RKO (cell line): ENCODE measurements at places on chromosomes 6 and 20.
A peak's percentile ranks its signal among the peaks of the same experiment; 100 is the strongest.

- no peak for DNase-seq
Measured at GRCh38 chr20:17626217-17627007, 55.6 kb downstream of the RRBP1 start.

- no peak for DNase-seq
Measured at GRCh38 chr6:593907-594212, 63.0 kb downstream of the HUS1B start.

- no peak for DNase-seq
Measured at GRCh38 chr20:46028772-46029371, at the start of gene SLC12A5. Gene SLC12A5 (plus strand): TSS chr20:46029215. CDS start chr20:46029345, 130 bp downstream.

DNA sequence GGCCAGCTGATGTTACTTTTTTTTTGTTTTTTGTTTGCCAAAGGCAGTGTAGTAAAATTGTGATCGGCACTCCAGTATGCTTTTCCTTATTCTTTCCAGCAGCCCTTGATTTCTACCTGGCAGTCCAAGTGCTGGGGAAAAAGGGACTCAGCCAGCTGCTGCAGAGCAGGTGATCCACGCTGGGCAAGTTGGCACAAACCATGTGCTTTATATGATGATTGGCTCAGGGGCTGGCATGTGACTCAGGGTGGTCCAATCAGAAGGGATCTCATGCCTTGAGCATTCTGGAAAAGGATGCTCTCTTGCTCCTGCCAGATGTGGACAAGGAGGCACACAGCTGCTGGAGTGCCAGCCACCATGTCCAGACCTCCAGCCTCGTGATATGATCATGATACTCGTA is 54.5 kb downstream of the SULF2 start:
- no peak for DNase-seq

DNA sequence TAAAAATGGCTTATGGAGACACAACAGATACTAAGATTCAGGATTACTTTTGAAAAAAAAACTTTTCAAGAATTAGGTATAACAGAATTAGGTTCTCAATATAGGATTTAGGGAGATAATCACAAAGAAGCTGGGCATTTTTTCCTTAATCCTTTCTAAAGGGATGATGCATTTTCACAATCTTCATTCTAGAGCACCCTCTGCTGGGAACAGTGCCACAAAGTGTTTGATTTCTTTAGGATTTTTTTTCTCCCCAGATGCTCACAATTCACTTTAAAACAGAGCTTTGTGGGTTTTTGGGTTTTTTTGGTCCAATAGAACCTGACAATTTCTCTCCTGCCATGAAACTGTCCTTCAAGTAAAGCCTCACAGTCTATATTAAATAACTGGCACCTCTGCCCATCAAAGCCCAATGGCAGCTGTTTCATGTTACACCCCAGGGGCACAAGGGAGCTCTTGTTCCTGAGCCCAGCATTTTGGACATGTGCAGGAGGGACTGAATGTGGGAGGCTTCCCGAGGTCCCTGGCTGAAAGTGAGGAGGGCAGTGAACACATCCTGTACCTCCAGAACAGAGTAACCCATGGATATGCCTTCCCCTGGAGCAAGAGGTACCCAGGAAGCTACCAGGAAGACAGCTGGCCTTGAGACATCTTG is 39.7 kb downstream of the PREP start:
- peak; percentile 26 for DNase-seq

DNA sequence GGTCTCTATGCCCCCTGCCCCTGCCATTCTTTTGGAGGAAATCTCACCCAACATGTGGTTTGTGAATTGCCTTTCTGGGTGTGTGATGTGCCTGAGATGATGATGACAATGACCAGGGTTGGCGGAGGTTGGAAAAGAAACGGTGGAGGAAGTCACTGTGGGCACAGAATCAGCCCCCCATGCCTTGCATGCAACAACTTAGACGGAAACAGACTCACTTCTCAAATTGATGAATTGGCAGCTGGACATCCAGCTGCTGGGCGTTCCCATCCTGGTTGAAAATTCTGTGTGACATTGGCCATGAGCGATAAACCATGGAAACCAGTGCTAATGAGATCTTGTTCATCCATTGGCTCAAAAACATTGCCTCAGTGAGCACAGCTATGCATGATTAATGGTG is 95.8 kb upstream of the LY86 start:
- DNase-seq = no peak

GRCh38 chr6:80535914-80536565 is 429.6 kb downstream of the BCKDHB start:
- no peak for DNase-seq

DNA sequence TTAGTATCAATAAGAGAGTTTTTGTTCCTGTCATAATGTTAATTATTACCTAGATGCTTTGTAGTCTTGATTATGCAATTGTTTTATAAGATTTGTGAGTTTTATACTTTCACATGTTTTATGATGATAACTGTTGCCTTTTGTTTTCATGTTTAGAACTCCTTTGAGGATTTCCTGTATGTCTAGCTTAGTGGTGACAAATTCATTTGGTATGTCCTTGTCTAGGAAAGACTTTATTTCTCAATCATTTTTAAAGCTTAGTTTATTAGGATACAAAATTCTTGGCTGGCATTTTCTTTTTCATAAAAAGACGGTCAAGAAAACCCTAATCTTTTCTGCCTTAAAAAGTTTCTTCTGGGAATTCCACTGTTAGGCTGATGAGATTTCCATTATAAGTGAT is 849.9 kb upstream of the EYS start:
- no peak for DNase-seq

DNA sequence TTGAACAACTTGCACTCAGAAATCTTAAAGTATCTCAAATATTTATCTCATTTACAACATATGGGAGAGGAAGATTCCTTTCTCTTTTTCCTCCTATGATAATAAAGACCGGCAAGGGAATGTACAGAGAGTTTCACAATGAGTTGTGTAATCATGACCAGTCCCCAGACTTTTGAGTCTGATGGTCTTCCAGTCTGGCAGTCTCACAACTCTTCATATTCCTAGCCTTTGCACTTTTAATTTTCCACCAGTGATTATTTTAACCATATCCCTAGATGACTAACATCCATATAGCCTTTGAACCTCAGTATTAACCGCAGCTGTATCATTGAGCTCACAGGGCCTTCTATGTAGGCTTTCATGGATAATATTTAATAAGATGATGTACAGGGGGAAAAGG is 278.5 kb downstream of the KHDC1L start:
- DNase-seq = no peak

DNA sequence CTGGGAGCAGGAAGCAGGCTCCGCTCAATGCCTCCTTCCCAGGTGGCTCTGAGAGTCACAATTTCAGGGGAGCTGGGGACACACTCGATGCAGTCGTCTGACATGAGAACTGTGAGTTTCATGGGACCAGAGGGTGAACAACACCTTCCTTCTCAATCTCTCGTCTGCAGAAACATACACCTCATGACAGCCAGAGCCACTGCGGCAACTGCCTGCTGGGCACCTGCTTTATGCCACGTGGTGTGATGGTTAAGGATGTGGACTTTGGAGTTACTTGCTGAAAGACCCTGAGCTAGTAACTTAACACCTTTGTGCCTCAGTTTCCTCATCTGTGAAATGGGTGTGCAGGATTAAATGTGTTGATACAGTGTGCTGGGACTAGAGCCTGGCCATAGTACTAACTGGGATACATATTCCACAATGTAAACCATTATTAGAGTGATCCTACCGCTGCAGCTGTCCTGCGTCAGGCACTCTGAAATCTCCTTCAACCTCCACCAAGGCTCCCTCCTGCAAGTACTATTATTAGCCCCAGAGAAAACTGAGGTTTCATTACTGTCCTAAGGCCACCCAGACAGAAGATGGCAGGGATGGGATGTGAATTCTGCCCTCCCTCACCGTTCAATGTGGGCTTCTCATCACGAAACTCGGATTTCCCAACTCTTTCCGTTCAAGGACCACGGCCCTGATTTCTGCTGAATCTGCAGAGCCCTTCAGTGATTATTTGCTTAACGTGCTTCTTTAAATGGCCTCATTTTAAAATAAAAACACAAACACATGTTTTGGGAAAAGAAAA is 24.4 kb downstream of the SULF2 start:
- no peak for DNase-seq

- DNase-seq = no peak
Measured at GRCh38 chr6:75694406-75694805, 54.6 kb upstream of the MYO6 start.
